Nucleus accumbens (tissue), 56 donors: ENCODE measurements at places on chromosomes 1 and 21.

DNA sequence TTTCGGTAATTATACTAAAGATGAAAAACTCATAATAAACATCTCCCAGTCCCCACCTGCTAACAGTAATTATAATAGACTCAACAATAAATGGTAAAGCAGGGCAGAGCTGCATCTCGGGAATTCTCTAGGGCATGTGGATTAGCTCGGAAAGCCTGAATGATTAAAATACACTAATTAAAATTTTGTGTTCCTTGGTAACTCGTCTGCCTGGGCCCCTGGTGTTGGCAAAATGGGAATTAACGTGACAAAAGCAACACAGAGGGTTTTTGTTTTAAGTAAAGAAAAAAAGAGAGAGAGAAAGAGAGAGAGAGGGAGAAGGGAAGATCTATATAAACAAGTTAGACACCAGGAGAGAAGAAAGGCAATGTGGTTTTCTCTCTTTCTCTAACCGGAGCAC, 62.1 kb downstream of the CASZ1 start:
- DNase-seq, result no peak

DNA sequence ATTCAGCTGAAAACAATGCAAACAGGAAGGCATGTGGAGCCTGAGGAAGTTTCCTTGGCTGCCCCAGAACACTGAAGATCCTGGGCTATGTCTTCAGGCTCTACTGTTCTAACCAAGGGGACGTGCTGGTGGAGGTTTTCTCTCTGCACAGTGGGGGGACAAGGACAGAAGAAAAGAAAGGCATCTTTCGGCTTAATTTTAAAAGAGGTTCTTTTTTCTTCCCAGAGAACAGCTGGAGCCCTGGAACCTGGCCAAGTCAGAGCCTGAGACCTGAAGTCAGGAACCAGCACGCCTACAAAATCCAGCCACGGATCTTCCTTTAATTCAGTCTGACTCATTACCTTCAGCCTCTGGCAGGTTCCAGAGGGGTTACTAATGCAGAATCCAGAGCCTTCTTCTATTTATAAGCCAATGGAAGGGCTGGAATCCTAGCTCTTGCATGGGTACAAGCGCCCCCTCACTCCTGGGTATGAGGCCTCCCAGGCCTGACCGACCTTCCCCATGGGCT, 19.8 kb downstream of the CTNNBIP1 start:
- DNase-seq, result no peak

- DNase-seq, result no peak
Observed at GRCh38 chr1:106798991-106799390, 257.5 kb upstream of the PRMT6 start.

- DNase-seq, result no peak
Observed at GRCh38 chr1:71667216-71667615, 586.4 kb upstream of the ZRANB2 start.

- DNase-seq, result no peak
Observed at GRCh38 chr1:25954282-25954938, 43.5 kb downstream of the PAFAH2 start.

DNA sequence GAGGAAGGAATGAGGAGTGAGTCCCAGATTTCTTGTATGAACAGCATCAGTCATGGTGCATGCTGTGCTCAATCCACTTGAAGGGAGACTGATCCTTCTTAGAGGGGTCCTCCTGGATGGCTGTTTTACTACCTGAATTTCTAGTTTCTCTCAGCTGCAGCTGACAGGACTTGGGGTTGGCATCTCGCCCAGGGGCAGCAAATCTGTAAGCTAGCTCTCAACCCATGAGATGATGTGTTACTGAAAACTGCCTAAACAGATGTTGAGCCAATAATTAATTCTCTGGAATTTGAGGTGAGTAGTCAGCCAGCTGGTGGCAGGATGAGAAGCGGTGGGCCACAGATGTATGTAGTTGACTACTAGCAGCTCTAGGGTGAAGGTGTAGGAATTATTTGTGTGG, 19.6 kb downstream of the BACH1 start:
- no peak for DNase-seq

DNA sequence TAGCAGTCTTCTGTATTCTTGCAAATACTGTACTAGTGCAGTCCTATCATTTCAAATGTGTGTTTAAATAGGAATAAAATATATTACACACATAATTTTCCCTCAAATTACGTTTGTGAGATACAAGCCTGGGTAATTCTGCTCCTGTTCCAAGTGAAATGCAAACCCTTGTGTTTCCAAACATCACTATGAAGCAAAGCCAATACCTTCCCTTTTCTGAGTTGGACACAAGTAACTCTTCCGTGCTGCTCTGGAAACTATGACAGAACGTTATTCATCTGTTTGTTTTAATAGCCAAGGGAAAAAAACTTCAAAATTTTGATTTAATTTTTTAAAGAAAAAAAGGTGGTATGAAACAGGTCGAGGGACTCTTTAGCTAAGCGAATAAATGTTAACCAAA, 73.7 kb upstream of the UBE2U start:
- no peak for DNase-seq

DNA sequence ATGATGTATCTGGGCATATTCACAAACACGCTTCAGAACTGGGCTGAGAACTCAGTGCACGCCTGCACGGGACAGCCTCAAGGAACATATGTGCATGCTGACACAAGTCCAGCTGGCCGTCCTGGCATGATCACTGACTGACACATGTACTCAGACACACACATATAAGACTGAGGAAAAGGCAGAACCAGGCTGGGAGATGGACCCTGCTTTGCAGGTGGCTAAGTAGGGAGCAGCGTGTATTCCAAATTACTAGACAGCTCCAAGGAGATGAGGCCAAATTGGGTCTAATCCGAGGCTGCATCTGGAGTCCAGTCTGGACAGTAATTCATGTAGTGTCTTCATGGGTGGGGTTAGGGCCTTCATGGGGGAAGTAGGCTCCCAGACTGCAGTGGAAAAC, 41.4 kb upstream of the GJB5 start:
- no peak for DNase-seq

DNA sequence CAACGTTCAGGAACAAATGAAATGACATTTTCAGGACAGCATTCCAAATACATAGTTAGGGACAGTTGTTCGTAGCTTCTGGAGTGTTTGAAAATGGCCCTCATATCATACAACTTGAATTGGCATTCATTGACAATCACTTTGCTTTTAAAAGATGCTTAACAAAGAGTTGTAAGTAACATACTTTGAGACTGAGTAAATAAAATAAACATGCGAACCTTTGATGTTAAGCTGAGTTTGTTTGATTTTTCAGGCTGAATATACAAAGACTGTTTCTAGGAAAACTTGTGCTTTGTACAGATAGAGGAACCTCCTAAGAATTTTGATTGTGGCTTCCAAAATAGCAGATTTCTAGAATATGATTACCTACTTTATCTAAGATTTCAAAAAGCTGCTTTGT, 45.3 kb downstream of the ITSN1 start:
- no peak for DNase-seq

DNA sequence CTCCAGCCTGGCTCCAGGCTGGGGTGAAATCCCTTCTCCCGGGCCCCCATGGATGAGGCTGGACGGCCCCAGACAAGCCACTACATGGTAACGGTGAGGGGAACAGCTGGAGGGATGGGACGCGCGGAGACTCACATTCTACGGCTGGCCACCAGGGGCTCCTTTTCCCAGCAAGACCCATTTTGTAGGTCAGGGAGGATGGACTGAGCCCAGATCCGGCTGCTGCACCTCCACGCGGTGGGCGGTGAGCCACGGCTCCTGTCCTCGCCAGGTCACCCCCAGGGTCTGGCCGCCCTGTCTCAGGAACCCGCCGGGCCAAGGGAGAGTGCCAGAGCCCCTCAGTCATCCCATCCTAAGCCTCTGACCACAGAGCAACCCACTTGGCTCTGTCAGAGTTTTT, 75.0 kb upstream of the ACTRT2 start:
- DNase-seq, result no peak

- no peak for DNase-seq
Observed at GRCh38 chr1:181251001-181251712, 162.7 kb downstream of the IER5 start.

GRCh38 chr1:5847013-5847659, 145.1 kb downstream of the NPHP4 start:
- DNase-seq, result no peak

DNA sequence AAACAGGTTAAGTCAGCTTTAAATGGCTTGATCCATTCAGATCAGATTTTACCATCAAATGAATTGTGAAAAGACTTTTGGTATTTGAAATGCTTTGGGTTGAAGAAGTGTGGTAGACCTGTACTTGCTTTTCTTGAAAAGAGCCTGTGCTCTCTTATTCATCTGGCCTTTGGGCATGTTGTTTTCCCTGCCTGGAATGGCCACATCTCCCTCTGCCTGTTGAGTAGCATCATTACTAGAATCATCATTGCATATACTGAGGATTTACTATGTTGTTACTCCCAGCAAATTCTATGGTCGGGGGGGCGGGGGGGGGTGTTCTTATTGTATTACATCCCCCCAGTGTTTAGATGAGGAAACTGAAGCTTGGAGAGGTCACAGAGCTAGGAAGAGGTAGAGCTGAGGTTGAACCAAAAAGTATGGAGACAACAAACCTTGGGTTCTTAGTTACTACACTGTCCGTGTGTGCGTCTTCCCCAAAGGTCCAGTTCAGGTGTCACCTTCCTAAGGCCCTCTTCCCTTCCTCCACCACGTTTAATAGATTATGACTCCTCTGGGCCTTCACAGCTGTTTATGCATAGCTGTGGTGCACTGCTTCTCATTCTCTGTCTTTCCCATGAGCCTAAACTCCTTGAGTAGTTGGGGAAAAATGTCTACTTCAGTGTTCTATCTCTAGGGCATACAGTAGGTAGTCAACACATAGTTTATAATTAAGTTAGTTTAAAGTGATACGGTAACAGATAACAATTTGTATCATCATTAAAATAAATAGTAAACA, 246.4 kb upstream of the HOOK1 start:
- no peak for DNase-seq

DNA sequence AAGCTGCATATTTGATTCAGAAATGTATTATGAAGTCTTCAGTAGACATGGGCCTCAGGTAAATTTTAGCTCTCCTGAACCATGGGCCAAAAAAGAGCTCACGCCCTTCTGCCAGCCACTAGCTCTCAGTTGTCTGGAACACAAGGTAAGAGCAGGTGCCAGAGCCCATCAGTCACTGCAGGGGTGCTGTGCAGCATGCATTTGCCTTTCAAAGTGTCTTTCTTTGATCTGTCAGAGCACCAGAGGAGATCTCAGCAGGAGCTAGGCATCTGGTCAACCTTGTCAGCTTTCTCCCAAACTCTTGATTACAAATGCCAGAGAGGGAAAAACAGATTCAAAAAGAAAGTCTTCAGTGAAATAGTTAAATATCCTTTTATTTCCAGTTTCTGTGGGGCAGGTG, 332.3 kb downstream of the COL11A1 start:
- DNase-seq, result no peak

DNA sequence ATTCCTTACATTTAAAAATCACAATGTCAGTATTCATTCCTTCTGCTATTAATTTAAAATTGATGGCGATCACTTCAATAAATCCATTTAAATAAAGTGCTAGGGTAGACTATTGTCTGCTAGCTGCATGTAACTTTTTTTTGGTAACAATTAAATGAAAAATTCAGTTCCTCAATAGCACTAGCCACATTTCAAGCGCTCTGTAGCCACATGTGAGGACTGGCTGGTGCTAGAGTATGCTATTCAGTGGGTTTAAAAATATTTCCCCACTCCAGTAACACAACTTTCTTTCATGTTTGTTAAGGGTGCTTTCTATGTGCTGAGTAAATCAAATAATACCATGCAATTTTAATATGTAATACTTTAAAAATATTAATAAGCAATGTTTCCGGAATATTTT, 108.2 kb downstream of the LTN1 start:
- no peak for DNase-seq

GRCh38 chr1:160398823-160399222, 1.5 kb upstream of the VANGL2 start:
- DNase-seq, result no peak

DNA sequence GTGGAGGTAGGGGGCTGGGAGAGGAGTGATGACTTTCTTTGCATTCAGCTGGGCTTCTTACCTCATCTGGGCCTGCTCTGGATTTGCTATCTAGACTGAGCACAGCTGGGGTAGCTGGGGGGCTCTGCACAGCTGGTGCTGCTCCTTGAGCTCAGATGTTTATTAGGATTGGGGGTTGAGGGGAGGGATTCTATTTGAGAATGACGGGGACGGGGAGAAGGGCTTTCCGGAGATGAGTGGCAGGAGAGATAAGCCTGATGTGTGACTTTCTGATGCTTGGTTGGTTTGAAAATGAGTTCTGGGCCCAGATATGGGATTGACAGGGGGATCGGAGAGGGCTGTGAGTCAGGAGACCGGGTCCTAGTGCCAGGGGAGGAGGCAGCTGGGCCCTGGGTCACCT, 146.1 kb upstream of the CSF3R start:
- no peak for DNase-seq

DNA sequence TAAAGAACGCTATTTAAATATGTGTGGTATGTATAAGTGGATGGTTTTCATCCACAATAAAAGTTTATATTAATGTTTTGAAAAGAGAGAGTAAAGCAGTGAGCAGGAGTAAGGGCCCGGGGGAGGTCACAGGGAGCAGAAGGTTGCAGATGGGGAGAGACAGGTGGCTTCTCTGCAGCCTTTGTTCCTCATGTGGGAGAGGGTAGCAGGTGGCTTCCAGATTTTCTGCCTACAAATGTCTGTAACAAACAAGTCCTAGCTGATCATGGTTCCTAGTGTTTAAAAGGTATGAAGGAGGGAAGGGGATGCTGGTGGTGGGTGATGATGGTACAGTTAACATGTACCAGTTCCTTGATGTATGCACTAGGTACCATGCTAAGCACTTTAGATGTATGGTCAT, 18.8 kb downstream of the QSOX1 start:
- DNase-seq, result no peak

- DNase-seq, result no peak
Observed at GRCh38 chr1:61993331-61993961, 201.2 kb upstream of the L1TD1 start.

GRCh38 chr1:18256282-18257235, 149.0 kb downstream of the IGSF21 start:
- peak; percentile 4 for DNase-seq

DNA sequence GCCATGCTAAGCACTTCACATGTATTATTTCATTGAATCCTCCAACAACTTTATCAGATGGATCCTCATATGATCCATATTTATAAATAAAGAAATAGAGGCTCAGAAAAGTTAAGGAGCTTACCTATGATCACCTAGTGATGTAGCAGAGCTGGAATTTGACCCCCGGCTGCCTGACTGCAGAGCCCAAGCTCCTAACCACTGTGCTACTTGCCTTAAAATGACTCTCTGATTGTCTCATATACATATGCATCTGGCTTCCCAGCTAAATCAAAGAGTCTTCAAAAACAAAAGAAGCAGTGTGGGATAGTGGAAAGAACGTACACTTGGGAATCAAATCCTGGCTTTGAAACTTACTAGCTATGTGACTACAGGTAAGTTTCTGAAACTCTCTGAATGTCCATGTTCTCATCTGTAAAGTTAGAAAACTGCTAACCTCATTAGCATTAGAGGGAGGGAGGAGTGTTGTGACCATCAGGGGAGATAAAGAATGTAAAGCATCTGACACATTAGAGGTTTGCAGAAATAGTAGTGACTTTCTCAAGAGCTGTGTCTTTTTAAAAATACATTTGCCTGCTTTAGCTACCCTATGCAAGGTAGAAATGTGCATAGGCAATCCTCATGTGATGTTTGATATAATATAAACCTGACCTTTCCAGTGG, 67.2 kb upstream of the BARHL2 start:
- DNase-seq, result no peak

GRCh38 chr1:112673592-112674439, 643 bp upstream of the MOV10 start:
- DNase-seq, result peak; percentile 4
